ENCODE measurements at places on chromosomes 16 and 17.

DNA sequence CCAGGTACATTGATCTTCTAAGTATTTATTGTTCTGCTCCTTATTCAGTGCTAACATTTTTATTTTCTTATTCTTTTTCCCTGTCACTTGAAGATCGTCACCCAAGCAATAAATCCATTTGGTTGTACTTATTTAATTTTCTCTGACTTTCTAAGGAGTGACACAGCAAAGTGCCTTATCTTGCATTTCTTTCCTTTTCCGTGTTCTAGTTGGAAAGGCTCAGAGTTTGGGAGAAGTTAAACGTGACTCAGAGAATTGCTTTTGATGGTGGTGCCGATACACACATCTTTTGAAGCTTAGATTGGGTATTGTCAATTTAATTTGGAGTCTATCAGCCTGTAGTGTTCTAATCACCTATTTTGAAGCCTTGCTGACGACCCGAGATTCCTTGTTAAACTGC is 72.0 kb downstream of the PITPNC1 start:
- no peak for DNase-seq

GRCh38 chr17:79797492-79798298 is 818 bp upstream of the CBX8 start:
- no peak for DNase-seq

DNA sequence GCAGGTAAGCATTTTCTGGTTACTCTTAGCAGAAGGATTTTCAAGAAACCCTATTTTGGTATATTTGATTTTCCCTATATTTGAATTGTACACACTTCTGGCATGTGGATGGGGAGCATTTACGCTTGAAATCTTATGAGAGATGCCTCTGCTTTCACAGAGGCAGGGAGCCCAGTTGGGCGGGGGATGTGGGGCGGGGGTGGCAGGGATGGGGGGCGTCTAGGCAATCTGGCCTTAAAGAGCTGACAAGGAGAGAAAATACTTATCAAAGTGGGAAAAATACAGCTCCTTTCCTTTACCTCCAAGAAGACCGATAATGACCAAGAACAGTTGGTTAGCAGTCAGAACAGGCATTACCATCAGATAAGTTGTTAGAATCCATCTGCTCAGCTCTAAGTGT is 79.1 kb upstream of the NUDT7 start:
- no peak for DNase-seq

- DNase-seq = no peak
Observed at GRCh38 chr16:721765-722540, 1.0 kb downstream of the ANTKMT start.

DNA sequence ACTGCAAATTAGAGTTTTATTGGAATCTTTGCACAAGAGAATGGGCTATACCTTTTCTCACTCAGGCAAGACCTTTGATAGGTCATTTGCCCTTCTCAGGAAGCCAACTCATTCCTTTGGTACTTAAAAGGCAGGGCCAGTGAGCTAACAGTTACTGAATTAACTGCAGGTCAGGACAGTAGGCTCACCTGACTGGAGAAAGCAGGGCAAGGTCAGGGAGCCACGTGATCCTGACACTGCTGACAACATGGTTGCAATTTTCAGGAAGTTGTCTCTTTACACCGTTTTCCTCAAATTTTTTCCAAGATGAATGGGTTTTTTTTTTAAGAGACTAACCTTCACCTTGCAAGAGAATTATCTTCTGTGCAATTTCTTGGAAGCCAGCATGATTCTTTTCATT is 21.1 kb downstream of the CPSF4L start:
- no peak for DNase-seq

- no peak for DNase-seq
Observed at GRCh38 chr17:50833510-50834428, 1.6 kb upstream of the WFIKKN2 start.
